ENCODE measurements at places on chromosomes 13 and 19.

DNA sequence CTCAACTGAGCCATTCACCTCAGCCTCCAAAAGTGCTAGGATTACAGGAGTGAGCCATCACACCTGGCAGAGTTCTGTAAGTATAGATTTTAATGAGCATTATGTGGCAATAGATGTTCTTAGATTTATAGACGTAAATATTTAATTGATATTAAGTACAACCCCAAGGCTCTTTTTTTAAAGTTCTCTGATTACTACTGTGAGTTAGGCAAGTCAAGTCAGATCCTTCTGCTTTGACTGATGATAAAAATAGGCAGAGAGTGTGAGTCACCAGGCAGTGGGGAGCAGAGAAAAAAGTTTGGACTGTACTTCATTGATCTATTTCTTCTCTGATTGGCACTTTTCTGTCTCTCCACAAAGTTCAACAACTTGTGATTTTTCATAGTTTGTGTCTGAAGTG lies 1379.9 kb downstream of the UQCRFS1 start:
- no peak for DNase-seq

DNA sequence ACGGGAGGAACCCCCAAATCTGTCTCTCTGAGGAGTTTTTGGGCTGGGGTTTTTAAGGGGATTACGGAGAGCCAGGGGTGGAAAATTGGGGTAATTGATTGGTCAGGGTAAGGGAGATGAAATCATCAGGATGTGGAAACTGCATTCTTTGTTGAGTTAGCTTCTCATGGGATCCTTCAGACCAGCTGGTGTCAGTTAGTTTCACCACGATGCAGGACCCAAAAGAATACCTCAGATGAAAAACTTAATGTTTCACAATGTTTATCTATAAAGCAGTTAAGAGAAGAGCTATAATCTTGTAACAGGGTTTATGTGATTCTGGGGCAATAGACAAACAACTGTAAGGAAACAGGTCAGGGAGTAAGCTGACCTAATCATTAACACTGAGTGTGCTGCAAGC lies 230.8 kb downstream of the POU4F1 start:
- DNase-seq = no peak

DNA sequence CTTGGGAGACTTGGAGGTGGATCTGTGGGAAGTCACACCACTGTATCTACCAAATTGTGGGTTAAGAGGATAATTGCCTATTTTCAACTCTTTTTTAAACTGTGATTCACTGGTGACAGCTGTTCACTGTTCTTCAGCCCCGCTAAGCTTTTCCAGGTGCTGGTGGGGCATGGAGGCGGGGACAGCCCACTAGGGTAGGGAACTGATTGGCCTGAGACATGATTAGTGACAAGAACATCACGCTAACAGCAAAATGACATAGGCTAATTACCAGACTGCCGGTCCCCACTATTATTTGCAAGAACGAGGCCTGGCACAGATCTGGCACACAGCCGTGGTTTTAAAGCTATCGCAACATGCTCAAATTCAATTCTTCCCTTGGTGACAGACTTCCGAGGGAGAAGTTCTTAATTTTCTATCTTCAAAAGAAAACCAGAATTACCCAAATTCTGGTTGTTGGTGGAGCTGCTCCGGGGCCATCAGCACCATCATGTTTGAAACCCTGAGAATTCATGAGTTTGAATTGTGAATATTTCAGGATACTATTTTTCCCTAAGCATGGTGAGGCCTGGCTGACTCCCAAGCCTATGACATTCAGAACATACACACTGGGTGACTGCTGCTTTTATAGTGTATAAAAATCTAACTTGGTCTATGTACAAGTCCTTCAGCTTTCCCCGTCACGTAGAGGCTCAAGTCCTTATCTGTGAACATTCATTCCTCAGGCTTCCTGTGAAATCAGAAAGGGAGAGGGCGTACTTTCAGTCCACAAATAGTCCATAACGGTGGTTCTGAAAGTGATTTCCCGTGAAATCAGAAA lies 17.9 kb downstream of the DOCK9 start:
- no peak for DNase-seq

DNA sequence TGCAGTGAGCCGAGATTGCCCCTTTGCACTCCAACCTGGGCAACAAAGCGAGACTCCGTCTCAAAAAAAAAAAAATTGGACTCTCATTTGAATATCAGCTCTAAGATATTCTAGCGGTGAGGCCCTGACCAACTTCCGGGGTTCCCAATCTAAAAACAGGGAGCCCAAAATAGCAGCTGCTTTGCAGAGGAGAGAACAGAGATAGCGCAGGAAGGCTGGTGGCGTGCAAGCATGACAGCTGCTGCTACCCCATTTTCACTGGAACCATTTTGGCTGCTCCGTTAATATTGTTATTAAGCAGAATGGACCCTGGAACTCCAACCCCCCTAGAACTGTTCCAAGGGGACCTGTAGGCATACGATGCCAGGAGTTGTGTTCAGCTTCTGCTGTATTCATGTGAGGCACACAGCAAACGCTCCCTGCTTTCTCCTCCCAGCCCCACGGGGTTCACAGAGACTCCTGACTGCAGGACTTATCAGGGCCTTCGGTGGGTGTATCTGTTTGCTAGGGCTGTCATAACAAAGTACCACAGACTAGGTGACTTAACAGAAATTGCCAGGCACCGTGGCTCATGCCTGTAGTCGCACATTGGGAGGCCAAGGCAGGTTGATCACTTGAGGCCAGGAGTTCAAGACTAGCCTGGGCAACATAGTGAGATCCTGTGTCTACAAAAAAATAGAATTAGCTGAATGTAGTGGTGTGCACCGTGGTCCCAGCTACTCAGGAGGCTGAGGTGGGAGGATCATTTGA lies 11.5 kb downstream of the STXBP2 start:
- DNase-seq = no peak

DNA sequence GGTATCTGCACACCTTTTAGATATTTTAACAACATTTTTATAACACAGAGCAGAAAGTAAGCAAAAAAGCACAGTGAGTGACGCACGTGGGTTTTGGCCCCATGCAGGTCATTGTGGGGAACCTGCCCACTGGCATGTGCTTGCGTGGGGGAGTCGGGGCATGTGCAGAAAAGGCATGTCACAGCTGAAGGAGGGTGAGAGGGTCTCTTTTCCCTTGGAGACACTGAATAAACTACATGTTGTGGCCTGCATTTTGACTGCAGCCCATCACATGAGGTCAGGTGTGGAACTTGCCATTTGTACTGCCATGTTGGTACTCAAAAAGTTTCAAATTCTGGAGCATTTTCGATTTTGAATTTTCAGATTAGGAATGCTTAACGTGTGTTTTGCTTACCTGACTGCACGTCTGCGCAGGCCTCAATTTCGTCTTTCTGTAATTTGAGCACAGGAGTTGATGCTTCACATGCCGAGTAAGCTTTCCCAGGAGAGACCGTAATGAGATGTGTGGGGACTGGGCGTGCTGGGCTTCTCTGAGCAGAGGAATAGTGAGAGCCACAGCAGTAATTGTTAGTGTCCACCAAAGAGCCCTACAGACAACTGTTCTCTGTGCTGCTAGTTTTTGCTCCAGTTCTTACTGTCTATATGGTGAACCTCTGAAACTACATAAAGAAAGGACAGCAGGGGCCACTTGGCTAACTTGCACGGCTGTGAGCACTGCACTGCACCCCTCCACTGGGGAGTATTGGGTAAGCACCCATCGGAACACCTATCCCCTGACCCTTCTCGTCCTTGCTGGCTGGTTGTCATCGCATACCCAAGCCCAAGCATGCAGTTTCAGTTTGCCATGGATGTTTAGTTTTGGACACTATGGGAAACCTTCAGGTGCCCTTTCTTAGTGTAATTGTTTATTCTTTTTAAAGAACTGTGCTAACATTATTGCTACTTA lies 72.9 kb upstream of the GPR183 start:
- DNase-seq = no peak

DNA sequence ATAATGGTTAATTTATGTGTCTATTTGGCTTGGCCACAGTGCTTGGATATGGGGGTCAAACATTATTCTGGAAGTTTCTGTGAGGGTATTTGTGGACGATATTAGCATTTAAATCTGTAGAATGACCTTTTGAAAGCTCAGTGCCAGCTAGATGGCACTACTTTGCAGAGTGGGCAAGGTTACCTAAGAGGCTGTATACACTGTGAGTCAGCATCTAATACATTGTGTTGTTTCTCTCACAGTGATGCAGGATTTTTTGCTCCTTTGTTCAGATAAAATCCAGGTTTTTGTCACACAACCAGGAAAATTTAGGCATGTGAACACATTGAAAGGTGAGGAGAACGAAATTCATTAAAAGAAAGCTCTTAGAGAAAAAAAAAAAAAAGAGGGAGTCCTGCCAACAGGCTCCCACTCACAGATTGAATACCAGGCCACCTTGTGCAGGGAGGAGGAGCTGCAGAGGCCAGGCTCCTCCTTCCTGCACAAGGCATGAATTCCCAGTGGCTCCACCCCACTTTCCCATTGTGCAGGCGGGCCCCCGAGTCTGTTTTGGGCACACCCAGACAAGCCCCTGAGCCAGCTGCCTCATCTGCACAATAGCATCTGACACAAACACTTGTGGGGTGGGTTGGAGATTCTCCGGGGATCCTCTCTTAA lies 551.0 kb upstream of the ATXN8OS start:
- DNase-seq = no peak

GRCh38 chr13:67136157-67136556 lies 94.0 kb downstream of the PCDH9 start:
- no peak for DNase-seq

GRCh38 chr13:71056581-71056980 lies 810.4 kb downstream of the DACH1 start:
- DNase-seq = no peak

DNA sequence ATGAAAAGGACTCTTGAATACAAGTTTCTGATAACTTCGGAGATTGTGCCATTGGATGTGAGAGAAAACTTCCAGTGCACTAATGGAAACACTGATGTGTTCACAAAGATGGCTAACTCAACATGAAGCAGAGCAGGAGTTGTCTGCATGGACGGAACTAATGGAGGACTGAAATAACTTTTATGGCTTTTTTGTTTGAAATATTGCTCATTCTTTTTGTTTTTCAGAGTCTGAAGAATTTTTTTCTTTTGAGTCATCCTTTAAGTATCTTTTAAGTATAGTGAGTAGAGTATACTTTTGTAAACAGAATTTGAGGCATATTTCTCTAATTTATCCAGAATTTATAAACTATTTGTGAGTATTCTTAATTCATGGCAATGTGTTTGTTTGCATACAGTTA lies 25.7 kb downstream of the CRYL1 start:
- no peak for DNase-seq

GRCh38 chr13:70391678-70392077 lies 283.4 kb upstream of the KLHL1 start:
- no peak for DNase-seq

GRCh38 chr19:57210381-57210780 lies 19.1 kb downstream of the ZNF264 start:
- no peak for DNase-seq

GRCh38 chr19:46472592-46472991 lies 1.2 kb upstream of the PNMA8A start:
- DNase-seq = no peak

GRCh38 chr19:6218491-6219146 lies 61.2 kb downstream of the MLLT1 start:
- peak; percentile 83 for DNase-seq

- peak; percentile 52 for DNase-seq
These were observed 45.8 kb downstream of the GGACT start for GRCh38 chr13:100542826-100543156.

DNA sequence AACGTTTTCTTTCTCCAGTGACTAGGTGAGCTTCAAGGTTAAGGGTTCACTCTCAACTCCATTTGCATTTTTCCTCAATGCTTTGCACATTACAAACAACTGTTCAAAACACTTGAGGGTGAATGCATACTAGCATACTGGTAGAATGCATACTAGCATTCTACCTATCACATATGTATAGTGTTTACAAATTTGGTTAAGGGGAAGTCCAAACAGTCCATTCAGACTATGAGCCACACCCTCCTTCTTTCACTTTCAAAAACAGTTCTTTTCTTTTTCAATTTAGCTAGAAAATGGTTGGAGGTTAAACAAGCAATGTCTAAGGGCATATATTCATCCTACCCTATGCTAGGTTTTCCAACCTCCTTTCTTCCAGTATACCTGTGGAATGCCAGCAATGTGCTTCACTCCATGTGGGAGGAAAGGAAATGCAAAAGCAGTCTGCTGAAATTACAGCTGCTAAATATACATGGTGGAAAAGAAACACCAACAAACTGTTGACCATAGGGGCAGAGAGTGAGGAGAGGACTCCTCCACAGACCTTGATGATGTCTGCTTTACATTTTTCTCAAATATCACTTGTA lies 102.6 kb downstream of the DOCK9 start:
- DNase-seq = no peak
